ENCODE measurements at places on chromosomes 11 and 22.

- peak; percentile 61 for DNase-seq
These were observed 39.9 kb downstream of the SGSM3 start for GRCh38 chr22:40410272-40410671.

DNA sequence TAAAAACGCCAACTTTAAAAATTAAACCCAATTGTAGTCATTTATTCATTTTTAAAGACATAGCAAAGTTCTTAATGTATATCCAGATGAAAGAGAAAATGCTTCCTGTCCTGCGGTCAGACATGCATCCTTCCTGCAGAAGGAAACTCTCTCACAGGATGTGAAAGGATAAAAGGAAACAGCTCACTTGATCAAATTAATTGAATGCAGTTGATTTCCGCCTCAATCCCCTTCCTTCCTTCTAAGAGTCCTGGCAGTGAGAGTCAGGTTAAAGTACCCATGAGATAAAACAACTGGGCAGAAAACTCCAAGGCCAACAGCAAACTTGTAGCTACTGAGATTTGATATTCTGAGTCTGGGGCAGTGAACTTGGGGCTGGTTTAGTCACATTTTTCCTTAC lies 38.5 kb downstream of the CWC15 start:
- peak; percentile 10 for DNase-seq

- no peak for DNase-seq
These were observed 43.8 kb upstream of the IGLL5 start for GRCh38 chr22:22843848-22844247.

DNA sequence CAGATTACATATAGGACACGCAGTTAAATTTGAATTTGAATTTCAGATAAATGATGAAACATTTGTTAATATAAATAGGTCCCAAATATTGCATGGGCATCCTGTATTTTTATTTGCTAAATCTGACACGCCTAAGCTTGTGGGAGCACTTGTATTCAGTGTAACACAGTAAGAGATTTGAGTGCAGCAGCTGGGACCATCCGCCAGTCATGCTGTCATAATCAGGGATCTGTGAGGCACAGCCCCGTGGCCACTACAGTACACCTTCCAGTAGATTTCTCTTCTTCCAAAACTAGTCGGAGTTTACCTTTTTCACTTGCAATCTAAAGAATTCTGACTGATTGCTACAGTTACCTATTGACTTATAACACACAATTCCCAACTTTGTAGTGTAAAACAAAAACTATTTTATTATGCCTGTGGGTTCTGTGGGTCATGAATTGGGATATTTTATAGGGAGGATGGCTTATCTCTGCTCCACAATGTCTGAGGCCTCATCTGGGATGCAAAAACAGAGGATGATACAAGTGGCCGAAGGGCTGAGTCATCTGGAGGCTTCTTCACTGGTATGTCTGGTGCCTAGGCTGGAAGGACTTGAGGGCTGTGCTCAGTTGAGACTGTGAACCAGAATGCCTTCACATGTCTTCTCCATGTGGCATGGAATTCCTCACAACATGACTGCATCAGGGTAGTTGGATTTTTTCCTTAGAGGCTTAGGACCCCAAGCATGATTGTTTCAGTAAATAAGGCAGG lies 74.1 kb downstream of the PRSS23 start:
- peak; percentile 41 for DNase-seq

- peak; percentile 26 for DNase-seq
These were observed 31.8 kb downstream of the YPEL1 start for GRCh38 chr22:21703684-21704316.

DNA sequence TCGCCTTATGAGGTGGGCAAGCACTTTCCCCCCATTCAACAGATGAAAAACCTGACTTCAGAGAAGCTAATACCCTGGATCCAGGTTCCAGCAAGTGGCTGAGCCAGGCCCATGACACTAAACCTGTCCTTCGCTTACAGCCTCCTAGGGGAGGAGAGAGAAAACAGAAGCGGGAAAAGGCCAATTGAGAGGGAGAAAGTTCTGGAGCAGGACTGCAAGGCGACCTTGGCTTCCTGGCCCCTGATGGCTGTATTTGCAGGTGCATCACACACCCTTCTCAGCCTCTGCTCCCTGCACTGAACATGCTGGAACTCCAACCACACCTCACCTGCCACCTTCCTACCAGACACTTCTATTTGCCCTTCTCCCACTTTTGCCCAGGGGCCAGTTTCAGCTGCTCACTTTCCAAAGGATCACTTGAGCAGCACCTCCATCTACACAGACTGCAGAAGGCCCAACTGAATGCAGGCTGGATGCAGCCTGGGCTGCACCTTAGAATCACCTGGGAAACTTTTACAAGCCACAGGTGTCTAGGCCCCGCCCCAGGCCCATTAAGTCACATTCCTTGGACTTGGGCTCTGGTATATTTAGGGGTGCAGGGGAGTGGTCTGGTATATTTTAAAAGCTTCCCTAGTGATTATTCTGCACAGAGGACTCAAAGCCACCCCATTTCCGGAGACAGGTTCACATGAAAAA lies 14.3 kb upstream of the ADA2 start:
- no peak for DNase-seq

DNA sequence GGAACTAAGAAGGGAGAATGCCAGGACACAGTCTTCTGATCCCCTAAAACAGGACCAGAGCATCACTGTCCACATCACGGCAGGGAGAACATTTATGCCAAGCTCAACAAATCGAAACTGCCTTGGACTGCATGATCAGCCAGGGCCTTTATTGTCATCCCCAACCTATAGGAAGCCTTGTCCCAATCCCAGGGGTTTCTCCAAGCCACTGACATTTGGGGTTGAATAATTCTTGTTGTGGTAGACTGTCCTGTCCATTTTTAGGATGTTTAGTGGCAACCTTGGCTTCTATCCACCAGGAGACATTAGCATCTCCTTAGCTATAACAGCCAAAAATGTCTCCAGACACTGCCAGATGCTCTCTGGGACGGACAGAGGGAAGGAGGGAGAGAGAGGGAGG lies 37.1 kb downstream of the RPL27A start:
- peak; percentile 78 for DNase-seq

DNA sequence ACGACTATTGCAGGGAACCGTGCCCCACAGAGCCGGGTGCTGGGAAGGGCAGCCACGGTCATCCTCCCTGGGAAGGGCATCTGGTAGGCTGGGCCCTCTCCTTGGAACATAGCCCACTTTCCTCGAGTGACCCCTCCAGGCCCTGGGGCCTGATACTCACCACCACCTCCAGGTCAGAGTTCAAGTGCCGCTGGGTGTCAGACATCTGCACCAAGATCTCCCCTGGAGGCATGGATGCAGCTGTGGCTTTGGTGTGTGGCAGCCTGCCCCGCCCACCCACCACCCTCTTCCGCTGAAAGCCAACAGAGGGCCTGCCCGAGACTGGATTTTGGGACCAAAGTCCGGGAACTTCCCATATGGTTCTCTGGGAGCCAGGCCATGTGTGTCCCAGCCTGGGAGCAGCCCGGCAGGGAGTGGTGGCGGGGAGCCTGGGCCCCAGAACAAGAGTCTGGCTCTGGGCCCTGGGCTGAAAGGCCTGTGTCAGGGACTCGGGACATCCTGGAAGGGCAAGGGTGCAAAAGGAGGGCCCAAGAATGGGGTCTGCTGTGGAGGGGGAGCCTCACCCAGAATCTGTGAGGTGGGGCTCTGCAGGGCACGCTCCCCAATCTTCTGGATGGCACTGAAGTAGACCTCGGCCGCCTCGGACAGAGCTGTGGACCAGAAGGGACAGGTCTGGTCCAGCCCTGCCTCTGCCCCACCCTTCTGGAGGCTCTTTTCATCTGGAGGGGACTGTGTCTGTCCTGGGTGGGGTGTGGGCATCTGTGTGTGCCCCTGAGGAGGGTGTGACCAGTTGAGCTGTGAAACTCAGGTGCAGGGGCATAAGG lies 2.6 kb downstream of the BAIAP2L2 start:
- DNase-seq: peak; percentile 30

GRCh38 chr11:18697576-18697975 lies 1.0 kb upstream of the TMEM86A start:
- peak; percentile 29 for DNase-seq

Measured in GM23248 (cell line).